Motor neuron (in vitro differentiated cells): ENCODE measurements at places on chromosomes 11 and 22.

DNA sequence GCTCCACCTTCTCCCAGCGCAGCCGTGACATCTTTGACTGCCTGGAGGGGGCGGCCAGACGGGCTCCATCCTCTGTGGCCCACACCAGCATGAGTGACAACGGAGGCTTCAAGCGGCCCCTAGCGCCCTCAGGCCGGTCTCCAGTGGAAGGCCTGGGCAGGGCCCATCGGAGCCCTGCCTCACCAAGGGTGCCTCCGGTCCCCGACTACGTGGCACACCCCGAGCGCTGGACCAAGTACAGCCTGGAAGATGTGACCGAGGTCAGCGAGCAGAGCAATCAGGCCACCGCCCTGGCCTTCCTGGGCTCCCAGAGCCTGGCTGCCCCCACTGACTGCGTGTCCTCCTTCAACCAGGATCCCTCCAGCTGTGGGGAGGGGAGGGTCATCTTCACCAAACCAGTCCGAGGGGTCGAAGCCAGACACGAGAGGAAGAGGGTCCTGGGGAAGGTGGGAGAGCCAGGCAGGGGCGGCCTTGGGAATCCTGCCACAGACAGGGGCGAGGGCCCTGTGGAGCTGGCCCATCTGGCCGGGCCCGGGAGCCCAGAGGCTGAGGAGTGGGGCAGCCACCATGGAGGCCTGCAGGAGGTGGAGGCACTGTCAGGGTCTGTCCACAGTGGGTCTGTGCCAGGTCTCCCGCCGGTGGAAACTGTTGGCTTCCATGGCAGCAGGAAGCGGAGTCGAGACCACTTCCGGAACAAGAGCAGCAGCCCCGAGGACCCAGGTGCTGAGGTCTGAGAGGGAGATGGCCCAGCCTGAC, 2.5 kb downstream of the TSSC4 start:
- no peak for ATAC-seq

DNA sequence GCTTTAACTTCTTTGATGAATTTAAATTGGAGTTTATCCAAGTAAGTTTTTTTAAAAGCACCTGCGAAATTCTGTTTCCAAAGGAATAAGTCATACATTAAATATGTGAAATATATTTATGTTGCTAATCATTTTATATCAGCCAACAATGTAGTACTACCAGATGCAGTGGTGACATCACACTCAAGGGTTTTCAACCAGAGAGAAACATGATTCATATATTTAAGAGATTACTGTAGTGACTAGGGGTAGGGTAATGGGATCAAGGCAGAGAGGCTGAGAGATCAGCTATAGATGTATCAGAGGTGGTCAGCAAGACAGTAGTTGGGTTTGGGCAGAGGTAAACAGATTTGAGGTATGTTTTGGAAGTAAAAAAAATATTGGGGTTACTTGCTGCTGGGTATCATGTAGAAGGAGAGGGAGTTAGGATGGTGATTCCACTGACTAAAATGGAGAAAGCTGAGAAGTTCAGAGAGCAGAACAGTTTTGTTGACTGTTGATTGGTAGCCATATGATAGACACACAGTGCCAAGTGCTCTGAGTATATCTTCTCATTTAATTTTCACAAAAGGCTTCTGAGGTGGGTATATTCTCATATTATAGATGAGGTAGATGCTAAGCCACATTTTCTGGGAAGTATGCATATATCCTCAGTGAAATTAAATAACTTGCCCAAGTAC, 39.4 kb downstream of the CEP57 start:
- ATAC-seq, result no peak

DNA sequence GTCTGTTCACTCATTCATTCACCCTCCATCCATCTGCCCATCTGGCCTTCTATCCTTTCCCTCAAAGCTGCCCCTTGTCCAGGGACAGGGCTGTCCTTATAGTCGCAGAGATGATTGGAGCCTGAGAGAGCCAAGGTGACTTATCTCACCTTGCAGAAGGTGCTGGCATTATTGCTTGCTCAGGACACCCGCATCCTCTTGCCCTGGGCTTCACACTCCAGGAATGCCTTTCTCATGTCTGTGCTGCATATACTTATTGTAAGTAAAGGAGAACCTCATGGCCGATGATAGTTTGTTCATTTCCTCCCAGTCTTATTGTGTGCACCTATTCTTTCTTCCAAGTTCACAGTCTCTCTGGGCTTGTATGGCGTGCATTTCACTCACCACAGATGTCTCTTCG, 49.1 kb upstream of the CCDC188 start:
- ATAC-seq, result no peak

DNA sequence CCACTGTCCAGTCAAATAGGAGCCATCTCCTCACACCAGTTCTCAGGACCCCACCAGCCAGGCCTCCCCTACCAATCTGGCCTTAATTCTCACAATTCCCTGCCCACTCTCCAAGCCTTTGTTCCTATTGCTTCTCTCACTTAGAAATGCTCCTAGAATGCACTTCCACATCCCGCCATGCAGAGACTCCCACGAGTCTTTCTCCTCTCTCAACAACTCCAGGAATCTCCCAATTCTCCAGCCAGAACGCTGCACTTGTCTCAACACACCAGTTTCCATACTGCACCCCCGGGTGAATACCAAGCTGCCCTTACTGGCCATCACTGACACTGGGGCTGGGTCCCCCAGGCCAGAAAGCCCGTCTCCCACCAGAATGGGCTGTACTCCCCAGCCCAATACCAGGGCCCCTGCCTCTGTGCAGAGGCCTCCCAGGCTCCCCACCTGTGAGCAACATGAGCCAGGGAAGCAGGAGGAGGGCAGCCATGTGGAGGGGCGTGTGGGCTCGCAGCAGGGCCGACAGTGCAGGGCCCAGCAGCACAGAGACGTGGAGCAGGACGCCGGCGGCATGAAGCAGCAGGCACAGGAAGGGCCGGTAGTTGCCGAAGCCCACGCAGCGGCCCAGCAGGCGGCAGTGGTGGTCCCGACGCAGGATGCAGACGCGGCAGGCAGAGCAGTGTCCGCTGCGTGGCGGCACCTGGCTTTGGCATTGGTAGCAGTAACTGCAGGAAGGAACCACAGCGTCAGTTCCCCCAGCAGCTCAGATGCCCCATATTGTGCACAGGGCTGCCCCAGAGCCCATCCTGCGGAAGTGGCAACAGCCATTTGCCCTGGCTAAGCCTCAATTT, 2.4 kb downstream of the ZDHHC24 start:
- ATAC-seq, result peak; percentile 3

- no peak for ATAC-seq
These were observed 2.8 kb upstream of the PACSIN2 start for GRCh38 chr22:43017525-43018460.

DNA sequence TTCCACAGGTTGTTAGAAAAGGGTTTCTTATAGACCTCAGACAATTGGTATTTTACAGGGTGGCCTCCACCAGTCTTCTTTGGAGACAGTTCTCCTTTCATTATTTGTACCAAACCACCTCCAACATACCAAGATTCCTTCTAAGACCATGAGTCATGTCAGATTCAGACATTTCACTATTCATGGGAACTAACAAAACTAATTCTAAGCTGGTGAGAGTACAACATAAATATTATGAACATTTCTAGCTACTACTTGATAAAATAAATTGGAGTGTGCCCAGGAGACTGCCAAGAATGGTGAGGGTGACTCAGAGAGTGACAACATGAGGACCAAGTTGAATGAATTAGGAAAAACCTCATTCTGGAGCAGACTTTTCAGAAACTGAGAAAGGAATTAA, 494.6 kb upstream of the LRRC4C start:
- ATAC-seq, result no peak

DNA sequence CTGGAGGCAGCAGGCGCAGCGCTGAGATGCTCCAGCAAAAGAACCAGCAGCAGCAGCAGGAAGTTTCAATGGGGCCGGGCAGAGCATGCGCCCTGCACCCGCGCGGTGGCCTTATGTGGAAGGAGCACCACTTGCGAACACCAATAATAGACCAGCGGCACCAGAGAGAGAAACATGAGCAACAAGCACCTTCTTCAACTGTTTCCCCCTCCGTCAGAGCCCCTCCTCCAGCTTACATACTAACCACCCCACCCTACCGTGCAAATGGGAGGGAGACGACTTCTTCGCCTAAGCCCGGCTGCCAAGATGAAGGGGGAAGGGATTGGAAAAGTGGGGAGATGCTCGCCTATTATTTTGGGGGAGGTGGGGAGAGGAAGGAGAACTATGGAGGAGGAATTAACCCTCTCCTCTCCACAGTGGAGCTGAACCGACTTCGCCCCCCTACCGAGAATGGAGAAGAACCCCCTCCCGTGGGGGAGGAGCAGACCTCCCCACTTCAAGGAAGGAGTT, 1.1 kb downstream of the RSF1 start:
- peak; percentile 62 for ATAC-seq

DNA sequence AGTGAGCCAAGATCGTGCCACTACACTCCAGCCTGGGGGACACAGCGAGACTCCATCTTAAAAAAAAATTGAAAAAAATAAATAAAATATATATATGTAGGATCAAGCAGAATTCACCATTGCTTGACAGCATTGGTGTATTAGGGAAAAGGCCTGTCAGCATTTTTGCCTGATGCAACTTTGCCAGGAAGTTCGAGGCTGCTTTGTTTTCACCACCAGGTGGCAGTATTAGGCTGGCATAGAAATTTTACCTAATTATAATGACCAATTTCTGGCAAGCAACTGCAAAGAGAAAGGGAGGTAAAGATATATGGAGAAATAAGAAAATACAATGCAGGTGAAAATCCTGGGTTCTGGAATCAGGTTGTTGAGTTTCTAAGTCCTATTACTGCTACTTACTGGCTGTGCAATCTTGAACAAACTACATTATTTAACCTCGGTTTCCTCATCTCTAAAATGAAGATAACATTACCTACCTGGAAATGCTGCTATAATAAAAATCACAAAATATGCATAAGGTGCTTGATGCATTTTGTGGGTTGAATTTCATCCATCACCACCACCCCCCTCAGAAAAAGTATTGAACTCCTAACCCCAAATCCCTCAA, 24.7 kb downstream of the LAYN start:
- no peak for ATAC-seq

GRCh38 chr11:102685338-102685737, 20.2 kb downstream of the MMP27 start:
- ATAC-seq, result no peak

DNA sequence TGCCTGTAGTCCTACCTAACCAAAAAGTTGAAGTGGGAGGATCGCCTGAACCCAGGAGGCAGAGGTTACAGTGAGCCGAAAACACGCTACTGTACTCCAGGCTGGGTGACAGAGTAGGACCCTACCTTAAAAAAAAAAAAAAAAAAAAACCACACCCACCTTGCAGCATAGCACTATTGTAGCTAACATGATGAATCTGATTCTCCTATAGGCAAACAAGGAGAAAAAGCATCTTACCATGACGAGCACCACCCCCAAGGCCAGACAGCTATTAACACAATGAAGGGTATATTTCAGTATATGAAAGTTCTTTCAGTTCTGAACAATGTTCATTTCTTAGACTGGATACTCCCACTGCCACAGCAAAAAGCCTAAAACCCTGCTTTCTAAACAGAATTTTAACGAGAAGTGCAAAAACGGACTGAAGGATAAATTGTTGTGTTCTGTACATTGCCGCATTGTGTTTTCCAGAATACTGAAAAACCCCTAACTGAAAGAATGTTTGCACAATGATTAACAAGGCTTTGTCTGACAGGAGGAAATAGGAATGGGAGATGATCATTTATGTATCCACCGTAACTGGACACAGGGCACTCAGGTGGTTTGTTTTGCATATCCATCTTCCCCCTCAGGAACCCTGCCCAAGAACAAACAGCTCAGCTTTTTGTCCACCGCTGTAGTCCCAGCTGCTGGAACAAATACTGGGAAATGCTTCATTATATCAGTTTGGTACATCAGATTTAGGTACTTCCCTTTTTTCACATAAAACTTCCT, 8.9 kb downstream of the PISD start:
- no peak for ATAC-seq

- no peak for ATAC-seq
These were observed 110.5 kb downstream of the MICAL3 start for GRCh38 chr22:17913801-17914347.

GRCh38 chr11:6693342-6694228, 10.4 kb upstream of the MRPL17 start:
- ATAC-seq, result no peak

DNA sequence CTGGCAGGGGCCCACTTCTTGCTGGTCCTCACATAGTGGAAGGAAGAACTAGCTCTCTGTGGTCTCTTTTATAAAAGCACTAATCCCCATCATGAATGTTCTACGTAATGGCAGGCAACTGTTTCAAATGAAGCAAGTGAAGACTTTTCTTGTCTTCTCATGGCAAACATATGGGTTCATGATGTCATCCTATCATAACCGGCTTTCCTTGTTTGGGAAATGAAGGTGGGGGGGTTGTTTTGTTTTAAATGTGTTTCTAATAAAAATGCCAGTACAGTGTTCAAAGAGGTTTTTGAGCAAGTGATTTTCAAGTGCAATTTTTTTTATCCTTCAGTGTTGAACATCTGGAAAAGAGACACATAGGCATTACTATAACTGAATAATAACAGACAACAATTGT, 33.4 kb downstream of the REXO2 start:
- no peak for ATAC-seq

GRCh38 chr11:101860696-101861427, 53.9 kb upstream of the CEP126 start:
- ATAC-seq, result no peak

DNA sequence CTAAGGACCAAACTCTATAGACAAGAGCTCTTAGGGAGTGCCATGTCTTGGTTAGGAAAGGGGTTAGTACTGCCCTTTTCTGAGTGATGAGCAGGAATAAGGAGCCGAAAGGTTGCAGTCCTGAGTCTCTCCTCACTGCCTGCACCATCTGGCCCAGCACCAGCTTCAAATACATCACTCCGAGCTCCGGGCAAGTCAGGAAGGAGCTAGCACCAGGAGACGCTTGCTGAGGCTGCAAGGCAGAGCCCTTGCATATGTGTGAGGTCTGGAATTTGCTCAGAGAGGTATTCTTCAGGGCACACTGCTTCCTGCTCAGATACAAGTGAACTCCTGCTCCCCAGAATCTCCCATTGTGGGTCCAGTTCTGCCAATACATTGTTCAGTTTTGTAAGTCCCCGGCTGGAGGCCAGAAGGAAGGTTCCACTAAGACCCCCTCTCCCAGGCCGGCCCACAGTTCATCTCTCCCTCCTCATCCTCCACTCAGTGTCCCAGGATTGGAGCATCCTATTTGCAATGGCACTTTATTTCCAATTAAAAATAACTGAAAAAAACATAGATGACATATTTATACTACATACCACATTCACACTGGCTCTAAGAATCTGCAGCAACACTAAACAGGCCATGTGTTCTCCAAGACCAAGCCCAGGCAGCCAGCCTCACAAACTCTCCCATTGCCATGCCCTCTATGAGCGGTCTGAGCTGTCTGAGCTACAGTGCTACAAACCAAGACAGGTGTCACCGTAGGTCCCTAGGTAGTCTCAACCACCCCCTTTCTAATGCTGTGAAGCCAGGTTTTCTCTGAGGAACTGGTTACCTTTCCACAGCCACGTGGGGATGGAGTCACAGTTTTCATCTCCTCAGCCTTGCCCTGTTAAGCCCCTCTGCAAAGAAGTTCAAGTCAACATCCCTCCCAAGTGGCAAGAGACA, 55.1 kb upstream of the SPATA19 start:
- no peak for ATAC-seq

DNA sequence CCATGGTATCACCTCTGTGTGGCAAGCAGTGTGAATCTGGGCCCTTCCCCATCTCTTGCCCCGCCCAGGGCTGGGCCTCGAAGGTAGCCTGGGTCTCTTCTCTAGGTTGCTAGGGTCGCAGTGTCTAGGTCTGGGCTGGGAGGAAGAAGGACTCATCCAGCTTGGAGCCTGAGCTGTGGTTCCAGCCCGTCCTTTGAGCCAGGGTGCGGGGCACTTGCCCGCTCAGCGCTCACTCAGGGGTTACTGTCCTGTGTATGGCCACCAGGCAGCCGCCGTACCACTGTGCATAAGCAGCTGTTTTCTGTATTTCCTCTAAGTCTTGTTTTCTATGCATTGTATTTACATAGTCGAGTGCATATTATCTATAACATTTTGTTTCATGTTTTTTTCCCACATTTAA, 160.9 kb downstream of the TBC1D22A start:
- no peak for ATAC-seq
